ENCODE measurements at places on chromosomes 3 and 15.

DNA sequence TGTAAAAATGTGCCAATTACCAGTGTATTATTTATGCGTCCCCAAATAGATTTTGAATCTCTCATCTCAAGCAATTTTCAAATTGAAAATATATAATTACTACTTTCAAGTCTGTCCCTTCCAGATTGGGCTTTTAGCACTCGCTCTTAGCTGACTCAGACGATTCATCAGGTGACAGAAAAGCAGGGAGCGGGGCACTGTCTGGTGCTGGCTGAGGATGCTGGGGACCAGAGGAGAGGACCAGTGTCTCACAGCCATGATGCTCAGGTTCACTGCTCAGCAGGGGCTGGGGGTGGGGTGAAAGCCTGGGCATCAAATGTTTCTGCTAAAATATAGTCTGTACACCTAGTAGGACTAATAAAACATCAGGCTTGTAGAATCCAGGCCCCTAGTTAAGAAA lies 199.9 kb downstream of the GABRG3 start:
- no peak for DNase-seq

DNA sequence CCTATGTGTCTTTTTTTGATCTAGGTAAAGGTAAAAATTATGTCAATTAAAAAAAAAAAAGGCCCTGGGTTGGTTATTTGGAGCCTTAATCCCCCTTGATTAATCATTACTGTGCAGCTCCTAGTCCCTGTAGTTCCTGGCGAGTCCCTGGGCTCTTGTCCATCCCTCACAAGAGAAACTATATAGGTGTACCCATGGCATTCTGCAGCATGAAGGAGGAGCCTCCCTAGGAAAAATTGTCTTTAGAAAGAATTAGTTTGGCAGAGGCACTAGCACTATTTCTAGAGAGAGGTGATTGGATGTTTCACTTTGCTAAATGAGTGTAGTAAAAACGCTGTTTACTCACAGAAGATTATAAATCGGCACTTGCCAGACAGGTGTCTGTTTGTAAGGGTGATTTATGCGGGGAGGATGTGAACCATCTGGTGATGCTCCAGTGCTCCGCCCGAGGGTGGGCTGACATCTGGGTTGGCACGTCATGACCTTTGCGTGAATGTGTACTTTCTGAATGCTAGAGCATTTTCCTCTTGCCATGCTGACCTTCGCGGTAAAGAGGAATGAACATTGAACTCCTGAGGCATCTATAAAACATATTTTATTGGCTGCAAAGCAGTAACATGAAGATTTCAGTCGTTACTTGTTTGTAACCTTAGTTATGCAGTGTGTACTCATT lies 12.6 kb downstream of the PLCL2 start:
- DNase-seq, result no peak

GRCh38 chr15:26242565-26243071 lies 379.5 kb upstream of the ATP10A start:
- DNase-seq, result no peak

GRCh38 chr15:80619680-80620079 lies 75.4 kb upstream of the ABHD17C start:
- no peak for DNase-seq

- no peak for DNase-seq
Observed at GRCh38 chr3:164640591-164640990, 437.7 kb downstream of the SI start.

- DNase-seq, result no peak
Observed at GRCh38 chr3:101096444-101096843, 103.2 kb upstream of the ABI3BP start.

DNA sequence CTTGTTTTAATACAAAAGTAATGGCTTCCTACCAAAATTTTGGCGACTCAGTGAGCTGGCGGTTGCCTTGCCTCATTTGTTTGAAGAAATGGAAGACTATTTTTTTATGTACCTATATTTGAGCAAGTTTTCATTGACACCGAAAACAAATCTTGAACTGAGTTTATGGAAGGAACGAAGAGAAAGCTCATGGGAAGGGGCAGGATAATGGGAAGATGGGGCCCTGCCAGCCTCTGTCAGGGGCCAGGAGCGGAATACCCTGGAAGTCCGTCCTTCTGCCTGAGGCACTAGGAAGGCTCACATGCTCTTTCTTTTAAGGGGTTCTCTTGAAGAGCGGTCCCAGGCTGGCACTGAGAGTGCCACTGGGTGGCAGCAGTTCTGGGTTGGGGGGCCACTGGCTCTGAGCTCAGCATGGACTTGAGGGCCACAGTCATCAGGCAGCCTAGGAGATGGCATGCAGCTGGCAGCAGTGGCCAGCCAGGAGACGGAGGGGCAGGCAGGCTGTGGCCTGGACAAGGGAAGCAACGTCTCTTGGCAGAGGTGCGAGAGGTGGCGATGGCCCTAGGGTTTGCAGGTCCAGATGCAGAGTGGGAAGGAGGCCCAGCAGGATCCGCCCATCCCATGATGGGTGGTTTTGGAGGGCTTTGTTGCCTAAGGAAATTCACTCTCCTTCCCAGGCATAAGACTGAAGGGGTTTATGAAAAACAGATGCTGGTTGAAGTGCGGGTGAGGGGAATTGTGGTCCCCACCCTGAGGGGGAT lies 41.6 kb downstream of the ISG20 start:
- DNase-seq, result no peak

DNA sequence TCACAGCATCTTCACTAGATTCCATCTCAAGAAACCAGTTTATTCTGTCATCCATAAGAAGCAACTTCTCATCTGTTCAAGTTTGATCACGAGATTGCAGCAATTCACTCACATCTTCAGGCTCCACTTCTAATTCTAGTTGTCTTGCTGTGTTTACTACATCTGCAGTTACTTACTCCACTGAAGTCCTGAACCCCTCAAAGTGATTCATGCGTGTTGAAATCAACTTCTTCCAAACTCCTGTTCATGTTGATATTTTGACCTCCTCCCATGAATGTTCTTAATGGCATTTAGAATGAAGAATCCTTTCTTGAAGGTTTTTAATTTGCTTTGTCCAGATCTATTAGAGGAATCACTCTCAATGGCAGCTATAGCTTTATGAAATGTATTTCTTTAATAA lies 287.6 kb upstream of the TBL1XR1 start:
- DNase-seq, result no peak

- DNase-seq, result no peak
Observed at GRCh38 chr15:36925653-36926426, 174.5 kb downstream of the MEIS2 start.

DNA sequence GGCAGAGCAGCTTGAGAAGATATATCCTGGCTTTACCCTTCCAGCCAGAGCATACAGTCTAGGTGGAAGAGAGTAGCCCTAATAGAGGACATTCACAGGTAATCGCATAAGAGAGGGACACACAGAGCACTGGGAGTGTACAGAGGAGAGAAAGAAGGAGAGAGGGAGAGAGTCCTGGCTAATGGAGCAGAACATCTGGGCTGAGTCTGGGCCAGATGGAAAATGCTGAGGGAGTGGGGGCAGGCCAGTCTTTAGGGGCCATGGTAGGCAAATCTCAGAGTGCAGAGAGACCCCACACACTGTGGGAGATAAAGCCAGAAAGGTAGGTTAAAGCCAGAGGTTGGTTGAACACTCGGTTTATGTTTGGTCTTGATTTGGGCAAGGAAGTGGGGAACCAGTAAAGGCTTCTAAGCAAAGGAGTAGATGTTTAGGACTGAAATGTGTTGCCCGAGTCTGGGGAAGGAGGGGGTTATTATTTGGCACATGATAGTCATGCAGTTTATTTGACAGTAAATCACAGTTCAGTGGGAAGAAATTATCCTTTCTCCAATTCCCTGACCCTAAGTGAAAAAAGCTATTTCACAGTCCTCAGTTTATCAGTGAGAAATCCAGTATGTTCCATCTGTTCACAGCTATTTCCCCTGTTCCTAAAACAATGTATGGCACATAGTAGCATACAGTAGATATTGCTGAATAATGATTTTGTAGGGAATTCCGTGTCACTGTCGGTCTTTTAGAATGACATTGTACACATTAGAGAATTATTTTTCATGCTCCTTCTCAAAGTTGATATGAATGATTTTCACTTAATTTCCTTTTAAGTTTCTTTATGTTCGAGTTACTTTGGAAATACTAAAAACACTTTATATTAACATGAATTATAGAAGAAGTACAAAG lies 45.7 kb downstream of the PDHB start:
- no peak for DNase-seq

- DNase-seq, result no peak
Observed at GRCh38 chr15:67915461-67916374, 75.9 kb upstream of the RNU6-1 start.

DNA sequence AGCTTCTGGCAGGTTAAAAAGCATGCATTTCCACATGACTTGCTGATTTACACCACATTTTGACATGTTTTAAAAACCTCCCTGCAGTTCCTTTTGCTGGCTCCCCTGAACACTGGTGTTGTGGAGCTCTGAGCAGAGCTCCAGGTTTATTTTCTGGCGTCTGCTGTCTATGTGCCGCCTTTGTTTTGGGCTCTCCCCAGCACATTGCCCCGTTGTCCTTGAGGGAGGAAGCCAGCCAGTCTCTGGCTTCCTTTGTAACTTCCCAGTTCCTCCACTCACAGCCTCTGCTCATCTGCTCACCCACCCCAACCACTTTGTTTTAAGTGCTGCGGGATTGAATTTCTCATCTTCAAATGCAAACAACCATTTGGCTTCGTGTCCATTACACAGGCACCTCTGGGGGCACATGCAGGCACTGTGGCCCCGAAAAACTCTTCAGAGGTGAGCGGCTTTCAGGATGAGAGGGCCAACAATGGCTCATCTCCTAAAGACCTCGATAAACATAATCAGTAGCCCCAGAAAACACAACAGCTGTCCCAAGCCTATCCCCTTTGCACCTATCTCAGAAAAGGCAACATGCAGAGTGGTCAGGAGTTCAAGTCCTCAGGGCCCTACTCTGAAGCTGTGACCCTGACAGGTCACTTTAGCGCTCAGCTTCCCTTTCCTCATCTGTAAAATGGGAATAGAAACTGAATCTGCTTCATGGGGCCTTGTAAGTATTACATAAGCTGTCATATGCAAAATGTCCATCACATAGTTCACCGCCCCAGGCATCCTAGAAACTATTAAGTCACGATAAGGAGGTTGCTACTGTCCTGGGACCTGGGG lies 1.3 kb upstream of the MEF2A start:
- no peak for DNase-seq

DNA sequence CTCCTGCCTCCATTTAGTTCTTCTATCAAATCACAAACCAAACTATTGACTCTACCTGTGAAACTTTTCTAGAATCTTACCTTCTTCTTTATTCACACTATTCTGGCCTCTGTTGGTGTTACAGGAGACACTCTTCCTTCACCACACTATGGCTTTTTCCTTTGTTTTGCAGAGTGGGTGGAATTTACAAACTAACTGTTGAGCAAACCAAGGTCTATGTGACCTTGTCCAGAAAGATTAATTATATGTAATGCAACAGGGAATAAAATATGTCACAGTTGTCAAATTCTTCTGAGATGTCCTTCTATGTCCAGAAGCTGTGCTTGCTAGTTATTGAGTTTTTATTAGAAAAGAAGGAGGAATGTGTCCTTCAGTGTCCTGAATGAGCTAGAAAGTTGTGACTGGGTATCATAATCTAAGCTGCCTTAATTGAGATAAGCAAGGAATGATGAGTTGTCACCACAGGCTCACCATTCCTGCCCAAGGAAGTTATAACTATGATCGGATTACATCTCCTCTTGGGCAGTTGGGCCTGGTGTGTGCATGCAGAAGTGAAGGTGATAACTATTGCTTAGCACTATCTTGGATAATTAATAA lies 21.7 kb downstream of the ARL14 start:
- no peak for DNase-seq

DNA sequence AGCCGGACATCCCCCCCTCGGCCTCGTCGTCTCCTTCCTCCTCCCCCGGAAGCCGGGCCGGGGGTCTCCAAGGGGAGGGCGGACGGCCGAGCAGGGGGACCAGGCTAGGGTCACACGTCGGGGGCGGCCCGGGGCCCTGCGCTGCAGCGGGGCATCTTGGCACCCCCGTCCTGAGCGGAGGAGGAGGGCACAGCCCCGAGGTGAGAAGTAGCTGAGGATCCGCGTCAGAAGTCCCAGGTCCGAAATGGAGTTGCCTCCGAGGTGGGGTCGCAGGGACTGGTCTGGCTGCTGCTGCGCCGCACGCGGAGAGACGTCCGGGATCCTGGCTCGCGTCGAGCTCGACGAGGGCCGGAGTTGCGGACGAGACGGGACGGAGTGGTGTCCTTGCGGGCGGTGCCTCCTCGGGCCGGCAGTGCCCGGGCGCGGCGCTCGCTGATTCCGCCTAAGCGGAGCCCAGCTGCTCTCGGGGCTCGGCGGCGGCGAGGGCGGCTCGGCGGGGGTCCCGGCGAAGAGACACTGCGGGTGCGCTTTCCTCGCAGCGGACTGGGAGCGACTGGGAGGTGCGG lies at the start of gene ADCY5:
Gene ADCY5, minus strand, starts transcription at position 555 of the 566 bp plus-strand sequence. Its CDS starts 545 bp downstream, at position 10.
- DNase-seq, result no peak

GRCh38 chr3:123862152-123862551 lies 22.0 kb downstream of the MYLK start:
- DNase-seq, result no peak

- DNase-seq, result no peak
Observed at GRCh38 chr3:63963496-63963895, 51.3 kb upstream of the SCAANT1 start.

- no peak for DNase-seq
Observed at GRCh38 chr3:51961602-51962569, 5.4 kb downstream of the PCBP4 start.

DNA sequence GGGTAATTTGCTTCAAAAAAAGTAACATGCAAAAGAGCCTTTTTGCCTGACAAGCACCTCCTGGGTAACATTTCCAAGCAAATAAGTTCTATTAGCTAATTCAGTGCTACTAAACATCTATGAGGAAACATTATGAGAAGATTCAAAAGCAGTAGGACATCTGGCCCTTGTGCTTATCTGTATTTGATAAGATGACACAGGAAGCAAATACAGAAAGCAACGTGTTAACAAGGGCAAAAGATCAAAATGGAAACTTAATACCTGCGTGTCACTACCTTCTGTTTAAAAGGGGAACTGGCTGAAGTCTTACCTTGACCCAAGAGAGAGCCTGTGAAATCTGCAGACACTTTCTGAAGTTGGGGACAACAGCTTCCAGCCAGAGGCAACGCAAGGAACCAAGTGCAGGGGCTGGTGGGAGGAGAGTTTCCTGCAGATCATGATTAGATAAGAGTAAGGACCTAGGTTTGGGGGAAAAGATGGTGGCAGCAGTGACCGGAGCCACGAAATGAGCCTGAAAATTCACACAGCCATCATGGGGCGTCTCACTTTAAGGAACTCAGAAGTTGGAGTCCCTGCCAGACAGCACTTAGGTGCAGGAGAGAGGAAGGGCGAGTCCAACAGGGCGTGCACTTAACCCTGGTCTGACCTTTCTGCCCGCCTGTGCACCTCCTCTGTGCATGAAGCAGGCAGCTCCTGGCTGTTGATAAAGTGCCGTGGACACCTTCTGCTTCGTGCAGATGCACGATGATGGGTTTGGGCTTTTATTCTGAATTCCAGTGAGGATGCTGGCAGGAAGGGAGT lies 153.6 kb upstream of the BHLHE40 start:
- no peak for DNase-seq
